ENCODE measurements at places on chromosomes 5 and 9.

DNA sequence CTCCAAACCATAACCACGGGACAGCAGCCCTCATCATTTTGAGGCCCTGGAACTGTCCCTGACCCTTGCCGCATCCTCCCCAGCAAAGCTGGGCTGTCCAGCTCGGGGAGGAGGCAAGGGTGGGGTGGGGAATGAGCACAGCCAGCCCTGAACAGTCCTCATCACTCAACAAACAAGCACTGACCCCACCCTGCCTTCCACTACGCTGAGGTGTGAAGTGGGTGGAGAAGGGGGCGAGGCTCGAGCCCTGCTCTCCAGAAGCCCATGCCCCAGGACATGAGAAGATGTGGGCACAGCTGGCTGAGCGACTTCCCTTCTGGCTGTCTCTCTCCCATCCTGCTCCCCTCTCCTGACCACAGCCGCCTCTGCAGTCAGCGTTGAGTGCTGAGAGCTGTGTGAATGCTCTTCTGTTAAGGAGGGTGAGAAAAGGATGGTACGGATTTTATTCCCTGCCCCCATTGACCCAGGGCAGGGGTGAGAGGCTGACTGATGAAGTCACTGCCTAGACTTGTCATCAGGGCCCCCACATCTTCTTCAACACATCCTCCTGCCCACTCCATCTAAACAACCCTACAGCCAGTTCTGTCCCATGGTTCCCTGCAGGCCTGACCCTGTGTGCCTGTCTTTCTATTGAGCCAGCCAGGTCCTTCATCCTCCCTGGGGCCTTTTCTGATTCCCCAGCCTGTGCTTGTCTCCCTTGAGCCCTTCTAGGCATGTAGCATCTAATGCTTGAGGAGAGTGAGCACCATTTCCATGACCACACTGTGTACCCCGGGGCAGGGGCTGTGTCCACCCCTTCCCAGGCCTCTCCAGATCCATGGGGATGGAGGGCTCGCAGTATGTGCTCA, 276.0 kb downstream of the FSTL4 start:
- DNase-seq = no peak

- no peak for DNase-seq
Observed at GRCh38 chr9:100515578-100516494, 42.9 kb downstream of the TMEFF1 start.

- DNase-seq = no peak
Observed at GRCh38 chr5:117326997-117327396, 752.4 kb upstream of the SEMA6A start.

- DNase-seq = no peak
Observed at GRCh38 chr5:40078898-40079575, 600.7 kb upstream of the PTGER4 start.

DNA sequence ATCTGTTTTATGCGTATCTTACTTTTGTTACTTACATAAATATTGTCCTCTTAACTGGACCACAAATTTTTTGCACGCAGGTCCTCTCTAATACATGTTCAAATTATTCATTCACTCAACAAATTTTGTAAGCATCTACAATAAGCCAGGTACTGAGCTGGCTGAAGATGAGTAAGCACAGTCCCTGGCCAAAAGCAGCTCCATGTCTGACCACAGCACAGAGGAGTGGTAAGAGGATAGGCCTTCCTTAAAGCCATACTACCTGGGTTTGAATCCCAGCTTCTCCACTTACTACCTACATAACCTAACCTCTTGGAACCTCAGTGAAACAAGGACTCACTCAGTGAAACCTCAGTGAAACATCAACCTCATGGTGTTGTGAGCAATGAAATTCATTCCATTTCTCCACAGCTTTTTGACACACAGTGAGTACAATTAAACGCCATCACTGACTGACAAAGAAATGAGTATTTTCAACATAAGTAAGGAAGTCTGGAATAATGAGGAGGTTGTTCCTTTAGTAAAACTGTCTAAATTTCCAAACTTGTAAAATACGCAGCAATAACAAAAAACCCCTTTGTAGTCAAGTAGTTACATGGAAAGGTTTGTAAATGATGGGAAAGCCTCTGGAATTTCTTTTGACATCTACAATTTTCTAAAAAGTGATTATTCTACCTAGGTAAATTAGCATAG, 15.0 kb downstream of the PTAR1 start:
- DNase-seq = no peak

DNA sequence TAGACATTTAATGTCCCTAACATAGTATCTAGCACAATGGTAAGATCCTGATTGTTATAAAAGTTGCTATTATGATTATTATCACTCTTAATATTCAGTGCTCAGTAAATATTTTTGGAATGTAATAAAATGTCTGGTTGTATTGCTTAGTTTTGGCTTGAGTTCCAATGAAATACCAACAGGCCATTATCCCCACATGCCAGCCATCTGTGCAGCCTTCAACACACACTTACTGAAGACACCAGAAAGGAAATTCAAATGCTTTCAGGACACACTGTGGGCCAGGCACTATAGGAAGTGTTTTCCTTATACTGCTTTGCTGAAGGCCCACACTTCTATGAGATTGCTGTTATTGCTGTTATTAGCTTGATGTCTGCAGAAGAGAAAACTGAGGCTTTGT, 157.5 kb downstream of the TRIM32 start:
- no peak for DNase-seq

- no peak for DNase-seq
Observed at GRCh38 chr9:97518909-97519307, 17.4 kb downstream of the TMOD1 start.

DNA sequence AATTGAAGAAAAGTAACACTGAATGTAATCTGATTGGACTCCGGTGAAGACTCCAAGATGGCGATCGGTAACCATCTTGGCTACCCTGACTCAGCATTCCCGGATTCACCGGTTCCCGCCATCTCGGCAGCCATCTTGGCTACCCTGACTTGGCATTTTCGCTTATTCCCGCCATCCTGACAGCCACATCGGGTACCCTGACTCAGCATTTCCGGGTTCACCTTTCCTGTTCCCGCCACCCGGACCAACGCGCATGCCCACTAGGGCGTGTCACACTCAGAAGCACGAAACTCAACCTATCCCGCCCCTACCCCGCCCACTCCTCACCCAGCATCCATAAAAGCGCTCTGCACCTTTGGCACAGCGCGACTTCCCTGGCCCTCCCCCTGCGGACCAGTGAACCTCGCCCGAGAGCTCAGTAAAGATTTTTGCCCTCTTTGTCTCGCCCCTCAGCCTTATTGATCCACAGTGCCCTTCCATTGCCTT, 17.2 kb downstream of the SPTLC1 start:
- peak; percentile 77 for DNase-seq

GRCh38 chr9:37531699-37532098, 44.5 kb downstream of the FBXO10 start:
- DNase-seq = peak; percentile 55

DNA sequence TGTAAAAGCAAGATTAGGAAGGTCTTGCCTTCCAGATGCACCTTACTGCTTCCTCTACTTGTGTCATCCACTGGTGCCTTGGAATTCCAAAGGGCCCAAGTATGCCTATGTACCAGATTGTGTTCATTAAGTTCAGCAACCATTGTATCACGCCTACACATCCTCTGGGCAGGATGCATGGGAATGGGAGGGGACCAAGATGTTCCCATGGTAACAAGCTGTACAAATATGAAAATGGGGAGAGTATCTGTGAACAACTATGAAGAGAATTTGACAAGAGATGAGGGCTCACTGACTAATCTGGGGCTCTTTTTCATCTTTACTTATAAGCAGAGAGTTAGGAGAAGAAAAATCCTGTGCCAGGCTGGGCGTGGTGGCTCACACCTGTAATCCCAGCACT, 137.8 kb upstream of the MAP1B start:
- DNase-seq = no peak

GRCh38 chr9:87798261-87798833, 72.4 kb downstream of the CTSL start:
- DNase-seq = no peak

- DNase-seq = no peak
Observed at GRCh38 chr9:123150708-123151503, 117.4 kb downstream of the GPR21 start.

GRCh38 chr5:110289512-110289810, 437.0 kb downstream of the TMEM232 start:
- no peak for DNase-seq

DNA sequence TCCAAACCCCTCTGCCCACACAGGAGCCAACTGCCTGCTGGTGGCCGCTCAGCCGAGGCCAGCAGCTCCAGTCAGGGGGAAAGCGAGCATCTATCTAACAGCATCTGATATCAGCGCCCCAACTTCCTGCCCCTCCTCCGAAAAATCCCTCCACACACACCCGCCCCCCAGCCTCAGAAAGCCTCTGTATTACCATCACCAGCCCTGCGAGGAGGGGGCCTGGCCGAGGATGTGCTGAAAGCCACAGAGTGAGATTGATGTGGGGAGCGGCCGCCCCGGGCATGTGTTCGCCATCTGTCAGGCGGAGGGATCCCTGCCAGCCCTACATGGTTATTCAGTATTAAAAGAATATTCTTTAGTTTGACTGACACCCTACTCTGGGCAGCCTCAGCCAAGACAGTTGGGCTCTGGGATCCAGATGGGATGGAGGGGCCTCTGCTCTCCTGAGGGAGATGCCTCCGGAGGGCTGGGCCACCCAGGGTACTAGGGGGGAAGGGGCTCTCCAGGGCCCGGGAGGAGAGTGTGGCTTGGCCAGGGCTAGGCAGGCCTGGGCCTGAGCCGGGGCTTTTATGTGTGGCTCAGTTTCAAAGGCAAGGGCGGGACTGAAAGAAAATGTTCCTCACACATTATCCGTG, 98.0 kb downstream of the HSD17B3 start:
- DNase-seq = no peak

- no peak for DNase-seq
Observed at GRCh38 chr5:73596705-73597328, 29.2 kb upstream of the ARHGEF28 start.

DNA sequence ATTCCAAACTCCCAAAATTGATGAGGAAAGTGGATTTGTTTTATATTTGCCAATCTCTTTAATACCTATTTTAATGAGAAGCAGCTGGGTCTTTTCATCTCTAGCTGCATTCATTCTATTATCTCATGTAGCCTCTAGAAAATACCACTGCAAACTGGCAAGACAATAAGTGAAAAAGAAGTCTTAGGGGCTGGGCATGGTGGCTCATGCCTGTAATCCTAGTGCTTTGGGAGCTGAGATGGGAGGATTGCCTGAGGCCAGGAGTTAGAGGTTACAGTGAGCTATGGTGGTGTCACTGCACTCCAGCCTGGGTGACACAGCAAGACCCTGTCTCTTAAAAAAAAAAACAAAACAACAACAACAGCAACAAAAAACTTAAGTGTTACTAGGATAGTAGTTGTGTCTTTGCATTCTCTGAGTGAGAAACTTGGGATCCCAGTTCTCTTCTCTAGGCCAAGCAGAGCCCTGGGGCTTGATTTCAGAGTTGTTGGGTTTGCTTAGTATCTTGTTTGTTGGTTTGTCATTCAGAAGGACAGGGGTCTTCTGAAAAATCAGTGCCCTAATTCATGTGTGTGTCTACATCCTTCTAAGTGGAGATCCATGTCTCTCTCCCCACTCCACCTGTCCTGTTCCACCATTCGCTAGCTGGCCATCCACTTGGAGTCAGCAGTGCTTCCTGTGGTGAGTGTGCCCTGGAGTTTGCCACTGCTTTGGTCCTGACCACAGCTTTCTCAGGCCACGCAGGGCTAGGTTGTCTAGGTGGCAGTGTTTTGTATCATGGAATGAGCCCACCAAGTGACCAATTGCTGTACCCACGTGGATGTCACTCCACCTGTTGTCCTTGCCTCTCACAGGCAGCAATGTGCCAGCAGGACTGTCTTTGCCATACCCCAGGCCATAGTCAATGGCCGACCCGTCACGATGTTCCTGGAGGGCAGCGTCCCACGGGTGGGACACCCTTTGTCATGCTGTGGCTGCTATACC, 19.5 kb downstream of the MARCHF6 start:
- DNase-seq = no peak
